ENCODE measurements at places on chromosomes 1 and 21. TPM values are rescaled to one million over a fixed set of nuclear protein-coding genes. Genes with fewer than 3 reads are reported as not detected.

GRCh38 chr1:9929431-9930385, 13.5 kb downstream of the LZIC start:
- H3K4me3 ChIP-seq, result no peak overlapping the region
- no peak overlapping the region for H3K27ac ChIP-seq
- H3K27me3 ChIP-seq, result no peaks in the 10 kb centered on the region

DNA sequence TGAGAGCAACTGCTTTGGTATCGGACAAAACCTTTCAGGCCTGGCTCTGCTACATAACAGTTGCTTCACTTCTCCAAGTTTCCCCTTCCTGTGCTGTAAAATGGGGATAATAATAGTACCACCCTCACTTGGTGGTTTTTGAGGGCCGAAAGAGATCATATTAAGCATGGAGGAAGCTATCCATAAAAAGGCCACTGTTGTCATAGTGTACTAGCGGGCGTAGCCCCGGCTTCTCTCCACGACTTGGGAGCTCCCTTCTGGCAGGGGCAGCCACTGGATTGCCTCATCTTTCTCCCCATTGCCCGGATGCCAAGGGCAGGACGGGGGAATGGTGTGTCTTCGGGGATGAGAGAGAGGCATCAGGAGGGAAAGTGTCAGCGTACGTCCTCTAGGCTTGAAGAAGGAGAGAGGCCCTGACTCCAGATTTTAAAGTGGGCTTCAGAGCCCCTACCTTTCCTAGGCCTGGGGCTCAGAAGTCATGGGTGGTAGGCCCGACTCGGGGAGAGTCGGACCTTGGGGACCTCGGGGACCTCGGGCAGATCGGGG, 548 bp upstream of the MFSD2A start:
- peak overlapping the region; percentile 36 for H3K27ac ChIP-seq
- peaks cover 11% of the 10 kb centered on the region for H3K27me3 ChIP-seq
- DNase-seq, result no peak
- H3K4me3 ChIP-seq, result peak overlapping the region; percentile 83
- peaks cover 9% of the 10 kb centered on the region for H3K4me1 ChIP-seq
- peaks cover 17% of the 10 kb centered on the region for H3K36me3 ChIP-seq

- H3K27me3 ChIP-seq, result peaks cover 93% of the 10 kb centered on the region
- no peak for DNase-seq
- H3K27ac ChIP-seq, result no peak overlapping the region
- H3K36me3 ChIP-seq, result no peaks in the 10 kb centered on the region
- H3K4me1 ChIP-seq, result no peaks in the 10 kb centered on the region
- H3K4me3 ChIP-seq, result no peak overlapping the region
Observed at GRCh38 chr1:36599828-36600227, 117.1 kb upstream of the CSF3R start.

DNA sequence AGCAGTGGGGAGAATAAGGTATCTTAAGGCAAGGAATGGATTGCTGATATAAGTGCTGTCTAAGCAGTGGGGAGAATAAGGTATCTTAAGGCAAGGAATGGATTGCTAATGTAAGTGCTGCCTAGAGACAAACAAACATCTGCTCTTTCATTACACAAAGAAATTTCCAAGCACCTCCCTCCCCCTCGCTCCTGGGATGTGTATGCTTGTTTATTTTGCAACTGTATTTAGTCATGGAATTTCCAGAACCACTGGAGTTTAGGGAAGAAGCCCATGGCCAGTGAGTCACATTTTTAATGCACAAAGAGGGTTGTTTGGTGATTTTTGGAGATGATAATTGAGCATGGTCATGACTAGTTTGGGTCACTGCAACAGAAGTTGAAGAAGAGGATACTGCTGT, 21.5 kb downstream of the PDPN start:
- no peaks in the 10 kb centered on the region for H3K36me3 ChIP-seq
- no peak overlapping the region for H3K4me3 ChIP-seq
- no peaks in the 10 kb centered on the region for H3K27me3 ChIP-seq
- DNase-seq, result no peak
- H3K27ac ChIP-seq, result no peak overlapping the region
- no peaks in the 10 kb centered on the region for H3K4me1 ChIP-seq

DNA sequence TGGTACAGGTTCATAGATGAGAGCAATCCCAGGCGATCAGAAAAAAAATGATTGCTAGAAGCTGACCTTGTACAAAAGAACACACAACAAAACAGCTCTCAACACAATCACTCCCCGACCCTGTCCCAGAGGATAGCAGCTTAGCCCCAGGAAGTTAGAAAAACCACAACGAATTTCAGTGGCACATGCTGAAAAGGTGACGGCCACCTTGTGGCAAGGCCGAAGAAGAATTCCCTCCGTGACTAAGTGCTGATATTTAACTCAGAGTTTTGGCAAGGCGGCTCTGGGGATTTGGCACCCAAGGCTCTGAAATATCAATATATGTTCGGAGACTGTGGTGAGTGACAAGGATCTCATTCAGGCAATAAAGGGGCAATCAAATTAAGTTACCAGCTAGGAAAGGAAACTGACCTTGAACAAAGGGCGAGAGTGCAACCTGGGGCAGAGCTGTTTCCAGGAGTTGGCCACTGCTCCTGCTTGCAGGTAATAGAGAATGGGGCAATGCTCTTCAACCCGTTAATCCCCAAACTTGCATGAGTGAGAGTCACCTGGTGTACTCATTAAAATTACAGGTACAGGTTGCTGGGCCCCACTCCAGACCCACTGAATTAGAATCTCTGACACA, 96.2 kb downstream of the BEND5 start:
- H3K4me3 ChIP-seq, result no peak overlapping the region
- H3K4me1 ChIP-seq, result peaks cover 12% of the 10 kb centered on the region
- DNase-seq, result no peak
- H3K36me3 ChIP-seq, result no peaks in the 10 kb centered on the region
- H3K27ac ChIP-seq, result no peak overlapping the region

DNA sequence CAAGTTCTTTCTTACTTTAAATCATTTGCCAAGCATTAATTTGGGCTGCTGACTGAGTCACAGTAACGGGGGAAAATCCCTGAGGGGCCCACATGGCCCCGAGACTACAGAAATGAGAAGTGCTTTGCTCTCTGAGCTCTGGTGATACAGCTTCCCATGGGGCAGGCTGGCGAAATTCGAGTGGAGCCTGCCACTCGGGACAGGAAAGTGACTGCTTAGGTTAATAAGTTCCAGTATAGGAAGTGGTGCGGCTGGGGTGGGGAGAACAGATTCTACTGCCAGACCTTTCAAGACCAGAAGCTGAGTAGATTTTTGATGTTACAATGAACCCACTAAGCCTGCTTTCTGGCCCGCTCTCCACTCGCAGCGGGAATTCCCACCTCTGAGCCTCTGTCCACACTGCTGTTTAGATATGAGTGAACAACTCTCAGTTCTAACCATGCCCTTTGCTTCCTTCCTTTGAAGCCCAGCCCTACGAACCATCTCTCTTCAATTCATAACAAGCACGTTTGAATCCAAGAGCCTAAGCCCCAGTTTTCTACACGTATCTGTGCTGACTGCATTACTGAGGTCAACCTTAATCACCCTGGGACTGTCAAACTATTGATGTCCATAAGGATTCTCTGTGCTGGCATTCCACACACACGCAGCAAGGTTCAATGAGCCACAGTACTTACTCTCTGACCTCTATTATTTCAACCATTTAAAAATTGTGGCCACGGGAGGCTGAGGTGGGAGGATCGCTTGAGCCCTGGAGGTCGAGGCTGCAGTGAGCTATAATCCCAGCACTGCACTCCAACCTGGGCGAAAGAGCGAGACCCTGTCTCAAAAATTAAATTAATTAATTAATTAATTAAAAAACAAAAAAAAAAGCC, 9.6 kb downstream of the ZBTB17 start:
- no peak for DNase-seq
- H3K4me1 ChIP-seq, result peaks cover 17% of the 10 kb centered on the region
- no peaks in the 10 kb centered on the region for H3K27me3 ChIP-seq
- H3K4me3 ChIP-seq, result no peak overlapping the region

DNA sequence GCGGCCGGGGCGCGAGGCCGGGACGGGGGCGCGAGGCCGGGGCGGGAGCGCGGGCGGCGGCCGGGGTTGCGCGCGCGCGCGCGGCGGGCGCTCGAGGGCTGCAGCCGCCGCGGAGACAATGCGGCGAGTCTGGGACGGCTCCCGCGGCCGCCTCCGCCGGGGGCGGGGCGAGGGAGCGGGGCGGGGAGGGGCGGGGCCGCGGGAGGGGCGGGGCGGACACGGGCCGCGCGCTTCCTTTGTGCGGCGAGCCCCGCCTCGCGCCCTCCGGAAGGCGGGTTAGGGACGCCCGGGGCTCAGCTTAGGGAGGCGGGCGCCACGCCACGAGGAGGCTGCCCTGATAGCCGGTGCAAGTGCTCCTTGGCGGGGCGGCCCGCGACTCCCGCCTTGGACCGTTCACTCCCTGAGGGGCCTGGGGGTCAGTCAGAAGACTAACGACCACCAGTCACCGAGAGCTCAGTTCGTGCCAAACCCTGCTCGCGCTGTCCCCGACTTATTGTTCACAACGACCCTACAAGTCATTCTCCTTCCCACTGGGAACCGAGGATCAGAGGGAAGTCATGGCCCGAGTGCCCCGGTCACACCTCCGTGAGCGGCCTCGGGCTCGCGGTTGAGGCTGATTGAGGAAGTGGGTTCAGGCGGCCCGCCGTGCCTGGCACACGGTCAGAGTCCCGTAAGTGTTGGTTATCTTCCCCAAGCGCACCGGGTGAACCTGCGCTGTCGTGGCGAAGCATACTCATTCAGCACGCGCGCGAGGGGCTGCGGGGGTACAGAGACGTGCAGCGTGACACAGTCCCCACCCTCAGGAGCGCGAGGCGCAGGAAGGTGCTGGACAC, 29.1 kb upstream of the A3GALT2 start:
- no peaks in the 10 kb centered on the region for H3K27me3 ChIP-seq
- H3K27ac ChIP-seq, result peak overlapping the region; percentile 52
- DNase-seq, result peak; percentile 85
- H3K4me1 ChIP-seq, result peaks cover 43% of the 10 kb centered on the region
- peaks cover 47% of the 10 kb centered on the region for H3K36me3 ChIP-seq

Gene NCAM2
- total RNA-seq, result not detected

Gene ECE1
- total RNA-seq, result 101 TPM
